NCI-H510A (cell line): ENCODE measurements at places on chromosomes 7 and 10.

- no peak for DNase-seq
Measured at GRCh38 chr7:140902303-140902953, 22.3 kb downstream of the BRAF start.

DNA sequence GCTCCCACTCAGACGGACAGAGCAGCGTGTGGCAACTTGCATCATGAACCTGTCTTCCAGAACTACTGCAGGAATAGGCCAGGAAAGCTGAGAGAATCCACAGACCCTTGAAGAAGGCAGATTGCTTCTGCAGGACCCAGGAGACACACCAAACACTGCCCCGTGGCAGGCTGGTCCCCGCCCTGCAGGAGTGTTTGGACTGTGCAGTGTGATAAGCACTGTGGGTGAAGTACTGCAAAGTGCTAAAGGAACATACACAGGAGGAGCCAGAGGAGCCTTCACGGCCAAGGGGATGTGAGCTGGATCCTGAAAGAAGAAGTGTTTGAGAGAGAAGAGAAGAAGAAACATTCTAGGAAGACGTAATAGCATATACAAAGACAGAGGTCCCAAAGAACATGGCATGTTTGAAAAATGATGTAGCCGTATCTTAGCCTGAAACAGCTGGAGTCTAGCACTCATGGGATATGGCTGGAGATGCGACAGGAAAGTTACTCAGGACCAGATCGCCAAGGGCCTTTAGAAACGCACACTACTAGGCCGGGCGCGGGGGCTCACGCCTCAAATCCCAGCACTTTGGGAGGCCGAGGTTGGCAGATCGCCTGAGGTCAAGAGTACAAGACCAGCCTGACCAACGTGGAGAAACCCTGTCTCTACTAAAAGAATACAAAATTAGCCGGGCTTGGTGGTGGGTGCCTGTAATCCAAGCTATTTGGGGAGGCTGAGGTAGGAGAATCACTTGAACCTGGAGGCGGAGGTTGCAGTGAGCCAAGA, 96.9 kb upstream of the RHEB start:
- DNase-seq = no peak

- DNase-seq = no peak
Measured at GRCh38 chr7:152937282-152937681, 177.7 kb downstream of the ACTR3B start.

DNA sequence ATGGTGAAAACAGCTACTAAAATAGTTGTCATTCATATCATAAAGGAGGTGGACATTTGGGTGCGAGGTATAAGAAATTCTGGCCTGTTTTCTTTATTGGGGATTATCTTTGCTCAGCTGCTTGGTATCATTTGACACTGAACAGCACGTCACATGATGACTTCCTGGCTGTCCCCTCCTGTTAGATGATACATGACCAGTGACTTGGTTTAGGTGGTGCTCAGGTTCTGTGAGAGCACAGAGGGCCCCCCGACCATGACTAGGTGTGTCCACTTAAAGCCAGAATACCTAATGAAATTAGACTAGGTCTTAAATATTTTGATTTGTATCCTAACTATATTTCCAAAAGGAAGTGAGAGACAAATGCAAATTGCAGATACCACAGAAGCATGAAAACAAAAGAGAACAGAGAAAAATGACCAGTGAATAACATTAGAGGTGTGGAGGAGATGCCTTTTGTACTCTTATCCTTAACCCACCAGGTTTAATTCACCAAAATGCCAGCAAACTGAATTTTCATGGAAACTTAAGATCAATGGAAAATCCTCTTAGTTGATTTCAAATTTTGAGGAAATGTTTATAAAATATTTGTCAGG, 50.6 kb upstream of the GJD4 start:
- DNase-seq = no peak

- DNase-seq = no peak
Measured at GRCh38 chr7:105719919-105720318, 138.6 kb upstream of the EFCAB10 start.

DNA sequence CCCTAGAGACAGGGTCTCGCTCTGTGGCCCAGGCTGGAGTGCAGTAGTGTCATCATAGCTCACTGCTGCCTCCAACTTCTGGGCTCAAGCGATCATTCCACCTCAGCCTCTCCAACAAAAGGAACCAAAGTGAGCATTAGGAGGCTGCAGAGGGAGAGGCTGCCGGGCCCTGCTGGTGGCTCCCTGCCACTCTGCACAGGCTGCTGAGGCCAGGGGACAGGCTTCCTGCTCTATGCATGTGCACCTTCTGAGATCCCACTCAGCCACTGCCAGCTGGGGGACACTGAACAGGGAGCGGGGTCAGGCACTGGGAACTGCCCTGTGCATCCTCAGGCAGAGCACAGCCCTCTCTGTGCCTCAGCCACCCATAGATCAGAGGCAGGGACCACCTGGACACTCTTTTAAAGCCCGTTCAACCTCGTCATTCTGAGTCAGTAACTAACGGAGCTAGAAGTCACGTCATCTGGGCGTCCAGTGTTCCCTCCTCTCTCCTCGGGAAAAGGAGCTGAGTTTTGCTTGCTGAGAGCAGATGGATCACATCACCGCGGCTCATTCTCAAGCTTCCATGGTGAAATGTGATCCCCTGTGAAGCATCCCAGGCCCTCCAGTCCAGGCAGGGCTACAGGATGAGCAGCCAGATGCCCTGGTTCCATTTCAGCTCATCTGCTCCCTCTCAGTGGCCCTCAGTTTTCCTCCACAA, 109.6 kb downstream of the MYL10 start:
- DNase-seq = no peak
